ENCODE measurements at places on chromosomes 6 and 20.

GRCh38 chr6:13373919-13374318, 45.6 kb upstream of the TBC1D7 start:
- no peak for DNase-seq

DNA sequence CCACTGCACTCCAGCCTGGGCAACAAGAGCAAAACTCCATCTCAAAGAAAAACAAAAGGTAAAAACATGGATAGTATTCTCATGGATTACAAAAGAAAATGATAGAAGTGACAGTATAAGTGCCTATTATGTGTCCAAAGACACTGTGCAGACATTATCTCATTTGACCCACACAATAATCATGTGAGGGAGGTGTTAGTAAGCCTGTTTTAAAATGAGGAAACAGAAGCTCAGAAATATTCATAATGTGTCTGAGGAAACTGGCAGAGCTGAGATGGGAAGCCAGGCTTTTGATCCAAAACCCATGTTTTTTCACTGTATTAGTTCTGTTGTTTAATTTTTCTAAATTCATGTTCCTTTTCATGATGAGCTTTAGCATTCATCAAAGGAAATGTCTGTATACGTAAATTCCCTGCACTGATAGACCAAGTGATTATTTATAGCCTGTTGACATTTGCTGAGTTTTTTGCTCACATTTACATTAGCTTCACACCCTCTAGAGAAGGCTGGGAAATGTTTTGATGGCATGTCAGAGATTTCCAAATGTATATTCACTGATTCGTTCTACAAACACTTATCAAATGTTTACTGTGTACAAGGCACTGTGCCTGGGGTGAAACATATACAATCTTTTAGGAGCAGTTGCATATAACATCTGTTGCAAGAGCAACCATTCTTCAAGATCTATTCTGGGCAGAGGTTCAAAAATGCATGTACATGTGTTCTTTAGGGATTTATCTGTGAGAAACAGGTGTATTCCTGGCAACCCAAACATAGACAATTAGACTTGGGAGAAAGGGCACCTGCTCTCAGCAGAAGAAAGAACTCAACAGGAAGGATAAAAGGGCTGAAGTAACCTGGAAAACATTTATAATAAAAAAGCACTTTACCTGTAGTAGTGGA, 331.5 kb downstream of the SAMD5 start:
- no peak for DNase-seq

DNA sequence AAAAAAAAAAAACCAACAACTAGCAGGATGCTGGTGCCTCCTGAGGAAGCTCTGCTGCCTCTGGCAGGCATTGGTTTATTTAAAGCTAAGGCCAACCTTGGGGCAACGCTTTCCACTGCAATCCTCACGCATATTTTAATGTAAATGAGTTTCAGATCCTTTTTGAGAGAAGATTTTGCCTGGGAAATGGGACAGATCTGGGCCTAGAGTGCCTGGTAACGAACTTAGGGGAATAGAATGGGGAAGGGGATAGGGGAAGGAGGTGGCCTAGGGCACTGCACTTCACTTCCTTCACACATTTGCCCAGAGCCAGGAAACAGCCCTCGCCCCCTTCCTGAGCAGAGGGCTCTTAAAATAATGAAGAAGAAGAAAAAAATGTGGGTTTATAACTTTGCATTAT, 132.7 kb upstream of the TMEM170B start:
- DNase-seq, result no peak

DNA sequence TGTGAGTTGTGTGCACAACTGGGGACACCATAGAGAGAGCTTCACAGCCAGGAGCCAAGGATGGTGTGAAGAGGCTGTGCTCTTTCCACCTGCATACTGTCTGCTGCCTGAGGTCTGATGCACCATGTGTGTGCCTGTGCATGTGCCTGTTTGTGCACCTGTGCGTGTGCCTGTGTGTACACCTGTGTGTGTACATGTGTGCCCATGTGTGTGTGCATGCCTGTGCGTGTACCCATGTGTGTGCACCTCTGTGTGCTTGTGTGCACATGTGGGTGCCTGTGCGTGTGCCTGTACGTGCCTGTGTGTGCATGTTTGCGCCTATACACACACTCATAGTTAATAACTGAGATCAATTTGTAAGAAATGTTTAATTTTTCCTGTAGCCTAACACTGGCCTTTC, 51.3 kb downstream of the FAM120B start:
- DNase-seq, result no peak

- DNase-seq, result no peak
Observed at GRCh38 chr6:116969211-116969863, 92.3 kb downstream of the RFX6 start.
